ENCODE measurements at places on chromosomes 5 and 9. TPM values are rescaled to one million over a fixed set of nuclear protein-coding genes. Genes with fewer than 3 reads are reported as not detected.

PCDHB3 gene
- total RNA-seq, result not detected

ZBTB5 gene
- 9.2 TPM for total RNA-seq

SH3RF2 gene
- 0.02 TPM for total RNA-seq

PTGR1 gene
- total RNA-seq, result 2.0 TPM

NEURL1B gene
- 0.05 TPM for total RNA-seq

CTXN3 gene
- not detected for total RNA-seq

TICAM2 gene
- 1.0 TPM for total RNA-seq

C1QTNF2 gene
- total RNA-seq, result not detected

CDH9 gene
- not detected for total RNA-seq

CACNA1B gene
- total RNA-seq, result not detected

IL5 gene
- 7.0 TPM for total RNA-seq

GPR150 gene
- total RNA-seq, result 0.56 TPM

KIF24 gene
- total RNA-seq, result 6.2 TPM

GTF3C5 gene
- 92.3 TPM for total RNA-seq

ERAP2 gene
- 51.3 TPM for total RNA-seq

SGTB gene
- total RNA-seq, result 10.3 TPM

RGS14 gene
- 49.3 TPM for total RNA-seq

IRX2 gene
- total RNA-seq, result not detected

FOXD4 gene
- not detected for total RNA-seq

PCDHGA6 gene
- total RNA-seq, result 0.31 TPM

MAT2B gene
- 104 TPM for total RNA-seq

SHLD3 gene
- 5.1 TPM for total RNA-seq

DHX29 gene
- 18.2 TPM for total RNA-seq

MEIKIN gene
- total RNA-seq, result not detected

AUH gene
- total RNA-seq, result 49.2 TPM

NOTCH1 gene
- total RNA-seq, result 108 TPM

KIF20A gene
- 19.7 TPM for total RNA-seq

SLC6A19 gene
- not detected for total RNA-seq

CCDC183 gene
- 0.14 TPM for total RNA-seq

MARCOL gene
- total RNA-seq, result not detected

PTGES2 gene
- 84.6 TPM for total RNA-seq

MYO10 gene
- total RNA-seq, result 0.28 TPM

CAST gene
- total RNA-seq, result 99.3 TPM

NMUR2 gene
- not detected for total RNA-seq

LOX gene
- total RNA-seq, result 0.05 TPM

PDGFRB gene
- 0.62 TPM for total RNA-seq

ACSL6 gene
- 36.9 TPM for total RNA-seq

C5orf58 gene
- not detected for total RNA-seq

PCDHA2 gene
- not detected for total RNA-seq

SV2C gene
- total RNA-seq, result not detected

MYOT gene
- total RNA-seq, result not detected

PCDHGA9 gene
- 0.44 TPM for total RNA-seq

CDHR2 gene
- 0.45 TPM for total RNA-seq

TTC39B gene
- total RNA-seq, result 20.3 TPM

LCN9 gene
- total RNA-seq, result not detected

OGN gene
- total RNA-seq, result not detected

CLIC3 gene
- not detected for total RNA-seq

NRG2 gene
- total RNA-seq, result 0.07 TPM

INSL6 gene
- not detected for total RNA-seq

MELK gene
- 54.2 TPM for total RNA-seq

EHMT1 gene
- total RNA-seq, result 93.6 TPM

TEX48 gene
- 0.56 TPM for total RNA-seq

SHROOM1 gene
- 7.4 TPM for total RNA-seq

IFNK gene
- not detected for total RNA-seq

PCDHB7 gene
- total RNA-seq, result not detected
